ENCODE measurements at places on chromosomes 11 and 22.

DNA sequence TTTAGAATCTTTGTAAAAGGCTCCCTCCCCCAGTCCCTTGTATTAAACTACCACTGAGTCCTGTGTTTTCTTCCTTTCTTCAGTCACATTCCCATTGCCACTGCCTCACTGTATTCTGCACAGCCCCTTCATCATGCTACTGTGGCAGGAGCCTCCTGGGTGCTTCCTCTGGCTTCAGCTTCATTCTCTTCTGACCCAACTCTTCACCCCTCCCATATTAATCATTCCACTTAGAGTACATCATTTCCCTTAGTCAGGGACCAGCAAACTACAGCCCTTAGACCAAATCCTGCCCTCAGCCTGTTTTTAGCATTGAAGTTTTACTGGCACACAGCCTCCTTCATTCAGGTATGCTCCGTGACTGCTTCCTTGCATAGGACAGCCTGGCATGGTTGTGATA, 127.7 kb upstream of the MTNR1B start:
- no peak for ATAC-seq

DNA sequence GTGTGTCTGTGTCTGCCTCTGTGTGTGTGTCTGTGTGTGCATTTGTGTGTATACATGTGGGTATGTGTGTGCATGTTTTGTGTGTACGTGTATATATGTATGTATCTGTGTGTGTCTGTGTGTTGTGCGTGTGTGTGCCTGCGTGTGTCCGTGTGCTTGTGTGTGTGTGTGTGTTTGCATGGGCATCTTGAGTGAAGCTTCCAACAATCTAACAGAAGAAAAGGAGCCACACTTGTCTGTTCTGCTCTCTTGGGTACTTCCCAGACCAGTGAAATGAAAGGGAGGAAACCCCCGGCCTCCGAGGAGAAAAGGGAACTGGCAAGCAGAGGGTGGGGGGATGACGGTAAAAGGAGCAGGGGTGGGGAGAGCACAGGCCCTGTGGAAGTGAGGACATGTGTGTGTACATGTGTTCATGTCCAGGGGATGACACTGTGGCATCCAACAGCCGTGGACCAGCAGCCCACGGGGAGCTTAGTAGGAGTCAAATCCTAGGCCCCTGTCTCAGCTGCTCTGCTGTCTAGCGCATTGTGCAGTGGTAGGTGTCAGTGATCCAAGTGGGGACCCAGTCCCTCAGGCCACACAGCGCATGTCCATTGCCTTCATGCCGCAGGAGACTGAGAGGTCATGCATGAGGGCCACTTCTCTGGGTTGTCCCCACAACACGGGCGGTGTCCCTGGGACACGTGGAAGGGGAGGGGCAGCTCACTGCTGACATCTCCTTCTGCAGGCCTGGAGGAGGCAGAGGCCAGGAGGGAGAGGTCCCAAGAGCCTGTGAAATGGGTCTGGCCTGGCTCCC, 8.1 kb downstream of the CSF2RB start:
- ATAC-seq, result no peak

DNA sequence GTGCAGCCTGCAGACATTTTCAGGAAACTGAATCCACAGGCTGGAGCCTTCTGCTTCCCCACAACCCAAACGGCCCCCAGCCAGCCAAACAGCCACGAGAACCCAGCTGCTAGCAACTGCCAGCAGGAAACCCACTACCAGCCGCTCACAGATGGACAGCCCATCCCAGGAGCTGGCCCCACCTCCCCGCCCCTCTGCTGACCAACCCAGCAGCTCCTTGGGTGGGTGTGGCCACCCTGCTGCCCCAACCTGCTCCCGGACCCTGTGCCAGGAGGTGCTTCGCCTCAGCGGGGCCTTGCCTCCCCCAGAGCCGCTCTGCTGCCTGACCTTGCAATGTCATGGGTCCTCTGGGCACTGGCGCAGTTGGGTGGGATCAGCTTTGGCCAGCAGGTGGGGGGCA, 8.2 kb upstream of the CCDC188 start:
- no peak for ATAC-seq

- ATAC-seq, result no peak
These were observed 67.7 kb downstream of the CCDC81 start for GRCh38 chr11:86442420-86442819.

DNA sequence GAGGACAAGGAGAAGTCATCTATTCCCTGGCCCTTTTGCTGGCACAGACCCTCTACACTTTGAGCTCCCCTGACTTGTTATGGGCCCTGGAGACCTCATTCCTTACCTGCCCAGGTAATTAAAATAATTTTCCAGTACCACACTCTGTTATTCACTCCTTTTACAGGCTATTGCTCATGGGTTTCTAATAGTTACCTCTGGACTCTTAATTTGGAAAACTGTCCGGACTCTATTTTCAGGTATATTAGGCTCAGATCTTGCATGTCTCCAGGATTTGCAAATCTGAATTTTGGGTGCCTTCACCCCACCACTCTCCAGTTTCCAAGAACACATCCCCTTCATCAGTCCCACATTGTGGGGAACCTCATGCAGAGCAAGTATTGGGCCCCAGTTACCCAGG, 186.8 kb upstream of the SESN3 start:
- ATAC-seq, result no peak

GRCh38 chr11:47109051-47109726, 67.5 kb downstream of the ARFGAP2 start:
- no peak for ATAC-seq

DNA sequence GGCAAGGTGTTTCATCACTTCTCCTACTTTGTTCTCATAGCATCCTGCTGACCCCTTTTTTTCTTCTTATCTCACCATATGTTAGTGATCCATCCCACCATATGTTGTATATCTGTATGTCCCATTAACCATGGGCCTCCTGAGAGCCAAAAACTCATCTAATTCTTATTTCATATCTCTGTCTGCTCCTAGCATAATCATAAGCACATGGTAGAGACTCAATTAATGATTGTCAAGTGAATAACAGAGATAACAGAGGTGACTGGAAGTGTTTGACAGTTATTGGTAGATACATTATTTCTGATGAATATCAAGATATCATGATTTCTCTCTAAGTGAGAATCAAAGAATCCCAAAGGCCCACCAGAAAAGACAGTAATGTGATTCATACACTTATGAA, 138.1 kb upstream of the MPPED2 start:
- no peak for ATAC-seq

DNA sequence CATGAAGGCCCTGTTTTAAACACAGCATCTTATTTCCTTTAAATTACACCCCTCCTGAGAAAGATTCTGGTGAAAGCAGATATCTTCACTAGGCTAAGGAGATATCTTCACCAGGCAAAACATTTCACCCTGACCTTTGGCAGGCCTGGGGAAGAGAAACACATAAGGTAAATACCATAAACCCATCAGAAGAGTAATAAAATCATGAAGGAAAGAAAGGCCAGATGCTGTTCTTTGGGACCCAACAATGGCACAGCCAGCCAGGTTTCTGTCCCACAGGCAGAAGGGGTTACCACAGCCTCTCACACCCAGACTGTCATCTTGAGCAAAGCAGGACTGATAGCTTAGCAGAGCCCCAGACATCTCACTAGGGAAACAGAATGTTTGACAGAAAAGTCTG, 125.4 kb downstream of the CCDC34 start:
- ATAC-seq, result no peak

- peak; percentile 14 for ATAC-seq
These were observed 65.1 kb upstream of the PPARA start for GRCh38 chr22:46084943-46085827.

- no peak for ATAC-seq
These were observed 77.3 kb downstream of the PIWIL3 start for GRCh38 chr22:24697172-24697571.

- no peak for ATAC-seq
These were observed 13.8 kb upstream of the AMOTL1 start for GRCh38 chr11:94754335-94754734.

- ATAC-seq, result no peak
These were observed 72.7 kb upstream of the ARFGAP3 start for GRCh38 chr22:42929838-42930155.

DNA sequence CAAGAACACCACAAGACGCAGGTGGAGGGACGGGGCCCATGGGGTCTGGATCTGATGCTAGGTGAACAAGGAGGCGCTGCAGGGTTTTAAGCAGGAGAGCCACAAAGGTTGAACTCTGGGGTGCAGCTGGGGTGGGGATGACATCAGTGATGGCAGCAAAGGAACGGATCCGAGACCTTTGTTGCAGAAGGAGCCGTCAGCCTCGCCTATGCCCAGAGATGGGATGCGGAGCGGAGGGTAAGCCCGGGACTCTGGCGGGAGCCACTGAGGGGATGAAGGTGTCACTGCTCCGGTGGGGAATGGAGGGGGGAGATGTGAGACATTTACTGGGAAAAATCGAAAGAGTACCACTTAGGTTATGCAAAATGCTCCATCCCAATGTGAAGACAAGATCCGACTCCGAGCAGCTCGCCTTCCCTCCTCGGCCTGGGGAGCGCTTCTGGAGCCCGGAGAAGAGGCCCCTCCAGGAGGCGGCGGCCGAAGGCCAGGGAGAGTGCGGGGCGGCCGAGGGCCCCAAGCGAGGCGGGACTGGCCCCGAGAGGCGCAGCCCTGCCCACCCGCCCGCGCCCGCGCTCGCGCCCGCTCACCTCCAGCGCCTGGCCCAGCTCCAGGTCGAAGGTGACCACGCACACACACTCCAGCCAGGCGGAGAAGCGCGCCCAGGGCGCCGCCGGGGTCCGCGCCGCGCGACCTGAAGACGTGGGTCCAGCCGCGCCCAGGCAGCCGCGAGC, 422 bp downstream of the DENND6B start:
- peak; percentile 38 for ATAC-seq

GRCh38 chr11:12581923-12582322, 92.3 kb upstream of the TEAD1 start:
- ATAC-seq, result peak; percentile 97

- no peak for ATAC-seq
These were observed 46.8 kb downstream of the SLN start for GRCh38 chr11:107665018-107665417.

- ATAC-seq, result peak; percentile 88
These were observed 15.3 kb upstream of the ZC3H12C start for GRCh38 chr11:110077831-110078325.

DNA sequence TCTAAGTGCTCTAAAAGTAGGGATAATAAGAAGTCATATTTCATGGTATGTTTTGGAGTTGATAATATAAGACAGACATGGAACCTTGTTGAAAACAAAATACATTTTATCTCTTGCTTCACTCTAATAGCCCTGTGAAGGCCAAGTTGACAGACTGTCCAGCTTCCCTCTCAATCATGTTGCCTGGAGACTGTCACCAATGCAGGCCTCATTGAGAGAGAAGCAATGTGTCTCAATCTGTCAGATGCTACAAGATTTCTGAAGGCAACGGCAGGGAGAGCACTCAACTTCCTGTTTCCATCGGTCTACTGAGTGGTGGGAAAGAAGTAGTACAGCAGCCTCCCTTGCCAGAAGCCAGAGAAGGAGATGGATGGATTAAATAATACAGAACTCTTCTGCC, 23.6 kb upstream of the FJX1 start:
- peak; percentile 34 for ATAC-seq

- peak; percentile 94 for ATAC-seq
These were observed 4.9 kb downstream of the ATP5MGL start for GRCh38 chr22:42635531-42635930.

- ATAC-seq, result no peak
These were observed 370.6 kb upstream of the CADM1 start for GRCh38 chr11:115874843-115875242.

- no peak for ATAC-seq
These were observed 60.7 kb upstream of the PHF21A start for GRCh38 chr11:46181843-46182424.

DNA sequence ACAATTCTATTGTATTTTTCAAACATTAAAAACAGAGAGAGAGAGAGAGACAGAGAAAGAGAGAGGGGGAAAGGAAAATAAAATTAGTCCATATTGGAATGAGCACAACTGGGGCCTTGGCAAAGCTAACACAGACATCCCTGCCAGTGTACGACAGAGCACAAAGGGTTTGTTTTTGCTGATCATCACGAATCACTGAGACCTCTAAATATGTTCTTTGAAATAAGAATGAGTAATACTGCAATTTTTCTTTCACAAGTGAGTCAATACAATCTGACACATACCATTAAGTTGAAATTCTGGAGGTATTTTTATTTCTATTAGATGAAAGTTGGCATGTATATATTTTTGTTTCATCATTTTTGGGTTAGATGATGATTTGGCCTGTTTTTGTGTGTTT, 27.0 kb upstream of the LRRC4C start:
- ATAC-seq, result no peak

DNA sequence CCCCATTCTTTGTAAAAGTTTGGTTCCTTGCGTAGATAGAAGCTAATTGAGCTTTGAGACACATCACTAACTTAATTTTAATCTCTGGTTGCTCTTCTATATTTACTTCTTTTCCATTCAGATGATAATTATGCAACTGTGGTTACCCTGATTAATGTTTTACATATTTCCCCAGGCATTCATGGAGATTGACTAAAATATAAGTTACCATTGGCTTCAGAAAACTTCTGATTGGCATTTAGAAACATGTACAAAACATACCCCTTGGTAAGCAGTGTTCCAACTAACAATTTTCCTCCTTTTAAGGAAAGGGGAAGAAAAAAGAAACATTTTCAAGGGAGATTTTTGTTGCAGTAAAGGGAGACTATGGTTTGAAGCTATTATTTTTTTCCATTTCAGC, 43.9 kb downstream of the FAT3 start:
- ATAC-seq, result no peak

DNA sequence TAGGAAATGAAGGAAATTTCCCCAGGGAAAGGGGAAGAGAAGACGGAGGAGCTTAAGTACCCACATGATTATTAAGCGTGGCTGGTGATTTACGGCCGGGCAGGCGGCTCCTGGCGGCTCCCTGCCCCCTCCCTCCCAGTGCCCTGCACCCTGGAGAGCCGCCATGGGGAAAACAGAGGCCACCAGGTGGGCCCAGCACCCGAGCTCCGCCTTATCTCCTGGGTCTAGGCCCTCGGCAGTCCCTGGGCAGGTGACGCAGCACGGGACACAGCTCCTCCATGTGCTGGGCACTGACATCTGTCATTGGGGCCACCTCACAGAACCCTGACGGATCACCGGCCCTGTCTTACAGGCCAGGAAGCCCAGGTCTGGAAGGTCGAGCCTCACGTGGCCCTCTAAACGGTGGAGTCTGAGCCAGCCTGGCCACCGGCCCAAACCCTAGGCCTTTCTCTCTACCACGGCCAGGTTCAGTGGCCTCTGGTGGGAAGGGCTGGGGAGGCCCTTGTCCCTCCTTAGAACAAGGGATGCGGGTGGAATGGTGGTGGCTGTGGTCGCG, 60.2 kb upstream of the PPARA start:
- no peak for ATAC-seq

DNA sequence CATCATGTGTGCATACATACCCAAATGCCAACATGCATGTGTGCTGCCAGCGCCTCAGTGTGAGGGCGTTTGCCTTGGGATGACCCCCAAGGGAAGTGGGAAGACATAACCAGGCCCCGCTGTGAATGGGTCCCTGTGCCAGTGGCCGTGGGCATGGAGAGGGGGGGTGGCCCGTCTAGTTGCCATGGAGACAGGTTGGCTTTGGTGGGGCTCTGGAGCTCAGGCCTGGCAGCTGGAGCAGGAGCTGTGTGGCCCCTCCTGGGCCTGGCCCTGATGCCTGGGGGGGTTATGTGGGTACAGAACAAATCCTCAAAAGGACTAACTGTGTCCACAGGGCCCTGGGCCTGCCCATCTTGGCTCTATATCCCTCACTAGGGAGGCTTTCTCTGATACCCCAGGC, 8.0 kb downstream of the SYT7 start:
- ATAC-seq, result no peak
